ENCODE measurements at places on chromosomes 7 and 10.

GRCh38 chr7:139968931-139969330 lies 93.8 kb downstream of the PARP12 start:
- DNase-seq: no peak

DNA sequence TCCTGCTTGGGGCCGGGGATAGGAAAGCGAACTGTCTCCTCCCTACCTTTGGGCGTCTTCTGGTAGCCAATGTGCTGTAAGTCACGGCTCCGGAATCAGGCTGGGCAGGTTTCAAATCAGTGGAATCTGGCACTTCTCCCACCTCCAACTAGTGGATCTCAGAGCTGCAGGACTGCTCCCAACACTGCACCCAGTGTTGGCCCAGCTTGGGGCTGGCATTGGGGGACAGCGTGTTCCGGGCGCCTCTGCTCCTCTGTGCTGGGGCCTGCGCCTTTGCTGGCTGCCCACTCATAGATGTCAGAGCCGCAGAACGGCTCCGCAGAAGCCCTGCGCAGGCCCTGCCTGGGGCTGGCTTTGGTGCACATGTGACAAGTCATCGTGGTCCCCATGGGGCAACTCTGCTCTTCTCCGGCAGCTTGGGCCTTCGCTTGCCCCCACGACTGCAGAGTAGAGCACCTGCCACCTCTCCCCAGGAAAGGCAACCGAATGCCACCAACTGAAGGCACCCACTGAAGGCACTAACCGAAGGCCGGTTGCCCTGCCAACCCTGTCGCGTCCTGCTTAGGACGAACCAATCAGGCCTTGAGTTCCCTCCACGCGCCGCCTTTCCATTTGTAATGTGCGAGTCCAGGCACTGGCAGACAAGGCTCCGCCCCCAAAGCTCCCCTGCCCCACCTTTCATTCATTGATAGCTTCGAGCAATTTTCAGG lies 85.5 kb upstream of the ABI1 start:
- DNase-seq: peak; percentile 1

- DNase-seq: no peak
Observed at GRCh38 chr10:132900211-132900756, 42.1 kb downstream of the CFAP46 start.

- no peak for DNase-seq
Observed at GRCh38 chr10:121079226-121079625, 228.1 kb downstream of the WDR11 start.

DNA sequence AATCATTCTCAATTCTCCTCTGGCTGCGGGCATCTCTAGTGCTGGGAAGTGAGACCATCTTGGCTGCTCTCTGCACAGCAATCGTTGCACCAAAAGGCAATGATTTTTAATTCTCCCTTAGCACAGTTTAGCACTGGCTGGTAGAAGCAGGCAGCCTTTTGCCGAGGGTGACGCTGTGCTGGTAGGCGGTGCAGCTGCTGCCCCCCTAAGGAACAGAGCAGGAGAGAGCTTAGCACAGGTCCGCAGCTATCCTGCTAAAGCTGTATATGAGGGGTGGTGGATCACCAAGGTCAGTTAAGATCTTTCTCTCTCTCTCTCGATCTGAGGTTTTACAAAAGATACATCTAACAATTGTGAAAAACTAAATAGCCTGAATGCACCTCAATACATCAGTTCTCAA lies 390.1 kb downstream of the GATA3 start:
- no peak for DNase-seq

DNA sequence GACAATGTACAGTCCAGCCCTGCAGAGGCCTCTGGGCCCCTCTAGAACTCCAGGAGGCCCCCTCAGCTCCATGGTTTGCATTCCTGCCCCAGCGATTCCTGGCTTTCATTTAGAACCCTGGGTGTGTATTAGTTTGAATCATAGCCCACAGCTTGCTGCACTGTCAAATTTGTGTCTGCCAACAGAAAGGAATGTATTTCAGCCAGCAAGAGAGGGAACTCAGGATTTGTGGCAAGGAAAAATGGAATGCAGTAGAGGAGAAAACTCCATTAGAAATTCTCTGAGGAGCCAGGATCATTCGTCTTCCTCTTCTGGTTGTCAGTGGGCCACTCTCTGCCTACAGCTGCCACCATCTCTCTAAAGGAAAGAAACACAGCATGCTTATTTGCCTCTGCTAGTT lies 27.9 kb upstream of the WDR11 start:
- DNase-seq: no peak

- DNase-seq: peak; percentile 62
Observed at GRCh38 chr10:99930731-99931550, 78.8 kb downstream of the DNMBP start.

- peak; percentile 7 for DNase-seq
Observed at GRCh38 chr7:137774793-137775201, 72.0 kb downstream of the DGKI start.

DNA sequence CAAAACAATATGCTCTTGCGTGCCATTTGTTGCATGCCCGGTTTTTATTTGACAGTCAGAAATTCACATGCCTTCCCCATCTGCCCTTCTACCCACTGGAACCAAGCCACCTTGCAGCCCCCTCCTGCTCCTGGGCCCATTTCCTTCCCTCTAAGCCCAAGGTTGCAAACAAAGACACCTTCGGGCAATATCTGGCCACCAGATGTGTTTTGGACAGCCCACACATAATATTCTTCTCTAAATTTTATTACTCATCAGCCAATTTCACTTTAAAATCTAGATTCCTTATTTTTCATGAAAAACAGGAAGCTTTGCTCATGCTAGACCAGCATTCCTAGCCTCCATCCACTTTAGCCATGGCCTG lies 18.2 kb upstream of the C10orf105 start:
- no peak for DNase-seq

GRCh38 chr7:137579913-137580640 lies 236.5 kb upstream of the PTN start:
- DNase-seq: peak; percentile 92

DNA sequence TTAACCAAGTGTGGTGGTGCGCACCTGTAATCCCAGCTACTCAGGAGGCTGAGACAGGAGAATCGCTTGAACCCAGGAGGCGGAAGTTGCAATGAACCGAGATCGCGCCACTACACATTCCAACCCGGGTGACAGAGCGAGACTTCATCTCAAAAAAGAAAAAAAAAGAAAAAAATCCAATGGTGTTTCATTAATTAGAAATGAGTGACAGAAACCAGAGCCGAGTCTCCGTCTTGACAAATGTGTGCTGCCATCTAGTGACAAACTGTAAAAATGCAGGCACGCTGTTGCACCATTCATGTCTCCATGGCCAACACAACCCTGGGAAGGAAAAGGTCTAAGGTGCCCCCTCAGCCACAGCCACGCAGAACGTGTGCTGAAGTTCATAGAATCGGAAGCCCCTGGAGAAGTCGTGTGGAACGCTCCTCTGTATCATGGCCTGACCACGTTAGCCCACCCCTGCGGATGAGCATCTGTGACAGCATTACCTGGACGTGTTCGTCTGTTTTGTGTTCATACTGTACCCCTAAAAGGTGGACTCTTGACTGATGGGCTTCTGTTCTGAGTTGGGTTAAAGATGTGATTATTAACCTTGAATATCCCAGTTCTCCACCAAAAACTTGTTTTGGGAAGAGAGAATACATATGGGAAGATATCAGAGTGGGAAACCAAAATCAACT lies 94.9 kb downstream of the LYZL2 start:
- DNase-seq: peak; percentile 90

- no peak for DNase-seq
Observed at GRCh38 chr10:48722153-48723145, 37.8 kb downstream of the WDFY4 start.

DNA sequence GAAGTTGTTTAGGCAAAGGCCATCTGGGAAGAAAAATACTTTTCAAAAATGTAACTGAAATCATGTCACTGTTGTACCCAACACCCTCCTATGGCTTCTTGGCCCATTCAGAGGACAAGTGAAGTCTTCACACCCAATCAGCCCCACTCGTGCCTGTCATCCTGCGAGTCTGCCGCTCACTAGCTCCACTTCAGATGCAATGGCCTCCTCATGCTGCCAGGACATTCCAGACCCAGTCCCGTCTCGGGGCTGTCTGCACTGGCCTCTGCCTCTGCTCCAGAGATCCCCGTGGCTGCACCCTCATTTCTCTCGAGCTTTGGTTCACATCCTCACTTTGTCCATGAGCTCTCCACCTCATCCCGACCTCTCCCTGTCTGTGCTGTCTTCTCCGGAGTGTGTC lies 227.1 kb downstream of the KCNMA1 start:
- no peak for DNase-seq

DNA sequence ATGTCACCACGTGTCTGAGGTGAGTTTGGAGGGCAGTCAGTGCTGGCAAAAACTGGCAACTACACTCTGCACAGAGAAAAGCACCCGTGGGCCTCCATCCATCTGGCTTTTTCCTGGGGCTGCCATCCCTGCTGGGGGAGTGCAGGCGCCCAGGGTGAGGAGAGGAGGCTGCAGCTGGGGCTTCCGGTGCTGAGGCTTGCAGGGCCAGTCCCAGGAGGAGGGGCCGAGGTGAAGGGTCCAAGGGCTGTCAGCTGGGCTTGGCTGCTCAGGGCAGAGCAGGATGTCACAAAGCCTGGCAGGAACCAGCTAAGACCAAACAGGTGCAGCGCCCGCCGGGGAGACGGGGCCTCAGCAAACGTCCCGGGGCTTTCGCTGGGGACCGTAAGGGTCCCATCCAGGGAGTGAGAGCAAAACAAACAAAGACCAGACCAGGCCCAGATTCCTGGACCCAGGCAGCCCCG lies 77.2 kb downstream of the CFAP46 start:
- DNase-seq: no peak

DNA sequence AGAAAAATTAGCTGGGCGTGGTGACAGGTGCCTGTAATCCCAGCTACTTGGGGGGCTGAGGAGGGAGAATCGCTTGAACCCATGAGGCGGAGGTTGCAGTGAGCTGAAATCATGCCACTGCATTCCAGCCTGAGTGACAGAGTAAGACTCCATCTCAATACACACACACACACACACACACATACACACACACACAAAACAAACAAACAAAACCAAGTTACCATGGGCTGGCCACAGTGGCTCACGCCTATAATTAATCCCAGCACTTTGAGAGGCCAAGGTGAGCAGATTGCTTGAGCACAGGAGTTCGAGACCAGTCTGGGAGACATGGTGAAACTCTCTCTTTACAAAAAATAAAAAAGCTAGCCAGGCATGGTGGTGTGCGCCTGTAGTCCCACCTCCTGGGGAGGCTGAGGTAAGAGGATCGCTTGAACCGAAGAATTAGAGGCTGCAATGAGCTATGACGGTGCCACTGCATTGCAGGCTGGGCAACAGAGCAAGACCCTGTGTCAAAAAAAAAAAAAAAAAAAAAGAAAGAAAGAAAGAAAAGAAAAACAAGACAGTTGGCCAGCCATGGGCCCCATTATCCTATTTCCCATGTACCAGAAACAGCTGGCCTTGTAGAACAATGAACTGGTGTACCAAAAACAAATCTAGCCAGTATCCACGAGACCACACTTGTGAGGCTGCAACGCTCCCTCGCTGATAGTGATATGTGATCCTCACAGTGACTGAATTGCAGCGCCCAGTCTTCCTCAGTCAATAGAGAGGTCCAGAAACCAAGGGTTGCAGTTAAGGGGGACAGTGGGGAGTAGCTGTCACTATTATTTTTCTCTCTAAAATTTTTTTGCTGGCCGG lies 6.6 kb upstream of the AGFG2 start:
- no peak for DNase-seq

DNA sequence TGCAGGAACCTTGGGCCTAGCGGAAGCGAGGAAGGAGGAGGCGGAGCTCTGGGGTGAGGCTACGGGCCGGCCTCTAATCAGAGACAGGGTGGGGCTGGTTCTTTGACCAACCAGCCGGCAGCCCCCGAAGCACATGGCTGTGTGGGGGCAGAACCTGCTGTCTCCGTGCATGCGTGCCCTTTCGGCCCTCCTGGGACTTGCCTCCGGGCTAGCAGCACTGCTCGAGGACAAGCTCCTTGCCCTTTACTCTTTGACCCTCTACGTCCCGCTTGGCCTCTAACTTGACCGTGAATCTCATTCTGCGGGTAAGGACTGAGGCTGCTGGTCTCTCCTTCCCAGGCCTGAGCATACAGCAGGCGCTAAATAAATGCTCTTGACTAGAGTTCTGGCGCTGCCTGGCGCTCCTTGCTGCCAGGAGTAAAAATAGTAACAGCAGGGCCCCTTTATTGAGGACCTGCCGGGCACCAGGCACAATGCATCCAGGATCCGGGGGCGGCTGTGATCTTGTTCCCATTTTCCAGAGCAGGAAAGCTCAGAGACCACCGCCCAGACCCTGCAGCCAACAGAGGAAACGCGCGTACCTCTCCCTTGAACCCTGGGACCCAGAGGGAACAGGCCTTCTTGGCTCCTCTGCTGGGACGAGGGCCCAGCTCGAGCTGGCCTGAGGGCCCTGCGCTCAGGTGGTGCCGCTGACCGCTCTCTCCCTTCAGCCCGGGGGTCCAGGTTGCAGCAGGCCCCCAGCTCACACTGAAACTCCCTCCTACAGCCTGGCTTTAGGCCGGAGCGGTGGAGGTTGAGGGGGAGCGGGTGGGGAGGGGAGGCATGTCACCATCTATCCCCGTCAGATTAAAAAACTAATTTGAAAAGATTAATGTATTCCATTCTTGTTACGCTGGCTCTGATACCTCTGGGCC lies 2.7 kb upstream of the COMTD1 start:
- no peak for DNase-seq

- no peak for DNase-seq
Observed at GRCh38 chr7:139041378-139042085, 5.7 kb upstream of the ZC3HAV1L start.

DNA sequence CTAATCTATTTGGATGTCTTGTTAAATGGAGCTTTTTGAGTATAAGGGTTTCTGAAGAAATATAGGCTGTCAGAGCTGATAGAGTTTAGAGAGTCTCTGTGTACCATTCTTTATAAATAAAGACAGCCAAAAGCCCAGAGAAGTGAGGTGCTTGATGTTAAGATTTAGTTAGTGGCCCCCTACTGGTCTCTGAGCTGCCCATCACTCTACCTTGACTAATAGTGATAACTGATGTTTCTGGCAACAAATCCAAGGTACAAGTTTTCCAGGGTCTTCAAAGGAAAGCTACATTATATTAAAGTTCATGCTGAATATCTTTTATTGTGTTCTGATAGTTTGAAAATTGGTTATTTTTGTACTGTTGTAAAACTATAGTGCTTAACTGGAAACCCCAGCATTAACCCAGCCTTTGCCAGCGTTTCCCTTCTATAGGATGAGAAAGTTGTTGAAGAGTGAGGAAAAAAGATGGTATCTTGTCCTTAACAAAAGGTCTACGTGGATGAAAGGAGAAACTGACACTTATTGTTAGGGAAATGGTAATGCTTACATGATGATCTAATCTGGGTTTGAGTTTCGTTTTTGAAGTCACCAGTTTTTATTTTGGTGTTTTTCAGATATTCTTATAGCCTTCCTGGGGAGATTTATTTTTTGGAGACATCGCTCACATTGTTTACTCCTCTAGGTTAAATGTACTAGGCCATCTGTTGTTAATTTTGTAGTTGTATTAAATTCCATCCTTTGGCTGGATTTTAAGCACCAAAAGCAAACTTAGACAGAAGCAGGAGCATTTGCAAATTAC lies 79.0 kb downstream of the AUTS2 start:
- no peak for DNase-seq

Measured in dermis blood vessel endothelial cell (primary cell).